GOT3 (cell line): ENCODE measurements at places on chromosomes 7 and 10.

DNA sequence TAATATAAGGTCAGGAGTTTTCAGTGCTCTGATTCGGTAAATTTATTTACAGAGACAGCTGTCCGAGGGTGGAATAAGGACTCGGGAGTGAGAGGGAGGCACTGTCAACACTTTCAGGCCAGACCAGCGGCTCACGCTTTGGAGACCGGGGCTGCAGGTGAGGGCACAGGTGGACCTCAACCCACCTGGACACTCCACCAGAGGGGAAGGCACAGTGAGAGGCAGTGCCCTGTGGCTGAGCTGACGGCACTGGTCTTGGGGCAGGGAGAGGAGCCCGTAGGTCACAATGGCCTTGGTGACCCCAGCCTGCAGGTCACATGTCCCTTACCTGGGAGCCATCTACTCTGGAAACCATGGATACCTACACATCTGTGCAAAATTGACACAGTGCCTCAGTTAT is 315.1 kb downstream of the ADARB2 start:
- DNase-seq, result no peak

DNA sequence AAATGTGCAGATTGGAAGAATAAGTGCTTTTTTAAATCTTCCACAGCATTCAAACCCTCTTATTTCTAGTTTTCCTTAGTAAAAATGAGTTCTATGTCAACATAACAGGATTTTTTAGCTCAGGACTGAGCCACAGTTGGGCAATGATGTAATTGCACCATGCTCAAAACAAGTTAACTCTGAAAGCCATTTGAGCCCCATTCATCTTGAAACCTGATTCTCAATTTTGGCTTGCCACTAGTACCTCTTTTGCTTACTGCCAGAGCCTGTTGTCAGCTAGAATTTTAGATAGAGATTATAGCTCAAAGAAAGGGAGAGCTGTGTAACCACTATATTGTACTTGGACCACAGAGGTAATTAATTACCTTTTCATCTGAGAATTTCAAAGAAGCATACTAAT is 1028.5 kb upstream of the PHF14 start:
- no peak for DNase-seq

- no peak for DNase-seq
These were observed 300.2 kb downstream of the NEBL start for GRCh38 chr10:20596911-20597310.

GRCh38 chr7:36278620-36279172 is 111.0 kb upstream of the ANLN start:
- DNase-seq, result no peak

DNA sequence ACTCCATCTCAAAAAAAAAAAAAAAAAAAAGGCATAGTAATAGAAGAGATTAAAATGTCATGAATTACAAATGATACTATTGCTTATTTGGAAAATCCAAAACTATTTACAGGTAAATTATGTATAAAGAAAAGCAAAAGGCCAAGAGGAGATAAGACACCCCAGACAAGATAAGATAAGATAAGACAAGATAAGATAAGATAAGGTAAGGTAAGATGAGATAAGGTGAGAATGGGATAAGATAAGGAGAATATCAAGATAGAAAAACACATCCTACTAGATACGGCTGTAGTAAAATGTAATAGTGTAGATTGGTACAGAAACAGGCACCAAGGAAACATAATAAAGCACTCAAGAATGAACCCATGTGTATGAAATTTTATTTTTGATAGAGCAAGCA is 20.9 kb downstream of the VIM start:
- no peak for DNase-seq

GRCh38 chr10:59557052-59557451 is 152.6 kb downstream of the SLC16A9 start:
- DNase-seq, result no peak

GRCh38 chr7:77657427-77658224 is 38.6 kb upstream of the RSBN1L start:
- no peak for DNase-seq

DNA sequence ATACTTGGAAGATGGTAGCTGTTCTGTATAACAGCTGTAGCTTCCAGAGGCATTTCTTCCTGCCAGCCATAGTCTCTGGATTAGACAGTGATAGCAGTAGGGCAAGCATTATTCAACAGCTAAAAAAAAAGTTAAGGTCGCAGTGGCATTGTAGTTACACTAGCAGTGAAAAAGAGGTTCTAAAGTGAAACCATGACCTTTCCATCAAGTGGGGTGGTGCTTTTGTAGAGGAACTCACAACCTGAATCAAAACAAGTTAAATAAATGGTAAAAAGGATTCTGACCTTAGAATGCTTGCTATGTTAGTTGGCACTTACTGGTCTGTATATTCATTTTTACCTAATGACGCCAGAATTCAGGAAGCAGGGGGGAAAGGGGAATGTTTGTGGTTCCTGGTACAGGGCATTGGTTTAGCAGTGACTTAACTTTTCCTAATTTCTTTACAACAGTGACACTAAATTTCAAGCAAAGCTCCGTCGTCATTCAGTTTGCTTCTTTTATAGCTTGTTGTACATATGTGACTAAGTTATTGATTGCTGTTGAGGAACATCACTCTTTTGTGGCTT is 55.0 kb downstream of the GBF1 start:
- DNase-seq, result no peak

DNA sequence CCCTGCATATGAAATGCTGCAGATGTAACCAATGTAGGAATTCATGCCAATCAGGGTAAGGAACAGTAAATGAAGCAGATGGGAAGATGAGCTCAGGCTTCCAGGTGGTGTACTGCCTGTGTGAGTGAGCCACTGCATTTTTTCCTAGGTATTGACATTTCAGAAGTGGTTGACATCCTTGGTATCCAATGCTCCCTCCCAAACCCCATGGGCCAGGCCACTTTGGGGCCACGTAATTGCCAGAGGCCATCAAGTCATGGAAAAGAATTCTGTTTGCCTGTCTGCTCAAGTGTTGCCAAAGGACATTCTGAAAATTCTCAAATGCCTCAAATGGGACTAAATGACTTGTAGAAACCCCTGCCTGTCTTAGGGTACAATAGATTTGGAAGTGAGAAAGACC is 384.6 kb downstream of the GATA3 start:
- DNase-seq, result no peak

DNA sequence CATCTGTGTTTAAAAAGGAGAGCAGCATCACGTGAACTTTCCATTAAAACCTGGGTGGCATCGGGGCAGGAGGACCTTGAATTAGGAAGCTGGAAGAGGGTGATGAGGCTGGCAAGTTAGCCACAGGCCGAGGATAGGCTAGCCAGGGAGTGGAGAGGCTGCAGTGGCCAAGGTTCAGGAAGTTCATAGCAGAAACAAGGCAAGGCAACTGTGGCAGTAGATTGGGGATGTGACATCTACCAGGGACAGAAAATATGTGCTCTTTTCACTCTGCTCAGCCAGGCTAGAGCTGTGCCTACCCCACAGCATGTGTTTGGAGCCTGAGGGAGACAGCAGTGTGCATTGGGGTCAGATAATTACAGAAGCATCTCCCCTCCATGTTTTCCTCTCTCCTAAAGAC is 2.2 kb upstream of the INPP5F start:
- no peak for DNase-seq

DNA sequence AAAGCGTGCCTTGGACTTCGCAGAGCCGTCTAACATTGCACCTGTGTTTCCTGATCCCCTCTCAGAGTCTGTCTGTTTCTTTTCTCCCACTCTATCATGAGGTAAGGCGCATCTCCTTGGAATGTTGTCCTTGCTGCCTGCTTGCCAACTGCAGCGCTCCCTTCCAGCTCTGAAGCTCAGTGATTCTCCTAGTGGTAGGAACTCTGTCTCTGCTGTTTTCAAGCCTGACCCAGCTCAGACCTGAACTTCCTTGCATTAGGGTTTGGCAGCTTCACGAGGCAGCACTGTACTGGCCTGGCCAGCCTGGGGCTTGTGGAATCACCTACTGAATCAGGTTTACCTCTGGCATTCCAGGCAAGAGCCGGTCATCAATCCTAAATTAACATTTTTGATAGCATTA is 123.9 kb downstream of the CREB5 start:
- DNase-seq, result no peak

DNA sequence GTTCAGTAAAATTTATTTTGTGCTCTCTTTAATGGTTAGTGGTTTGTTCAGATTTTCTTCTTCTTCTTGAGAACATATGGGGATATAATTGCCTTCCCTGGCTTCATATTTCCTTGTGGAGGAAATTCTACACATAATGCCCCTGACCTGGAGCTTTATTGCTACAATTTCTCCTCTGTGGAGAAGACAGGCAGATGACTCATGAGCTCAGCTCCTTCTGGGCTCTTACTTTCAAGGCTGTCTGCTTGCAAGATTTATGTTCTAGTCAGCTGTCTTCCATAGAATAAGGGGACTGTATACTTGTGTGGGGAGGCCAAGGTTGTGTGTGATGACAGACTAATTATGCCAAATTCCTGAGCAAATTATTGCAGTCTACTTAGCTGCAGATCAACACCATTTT is 1.6 kb downstream of the LRRD1 start:
- no peak for DNase-seq

DNA sequence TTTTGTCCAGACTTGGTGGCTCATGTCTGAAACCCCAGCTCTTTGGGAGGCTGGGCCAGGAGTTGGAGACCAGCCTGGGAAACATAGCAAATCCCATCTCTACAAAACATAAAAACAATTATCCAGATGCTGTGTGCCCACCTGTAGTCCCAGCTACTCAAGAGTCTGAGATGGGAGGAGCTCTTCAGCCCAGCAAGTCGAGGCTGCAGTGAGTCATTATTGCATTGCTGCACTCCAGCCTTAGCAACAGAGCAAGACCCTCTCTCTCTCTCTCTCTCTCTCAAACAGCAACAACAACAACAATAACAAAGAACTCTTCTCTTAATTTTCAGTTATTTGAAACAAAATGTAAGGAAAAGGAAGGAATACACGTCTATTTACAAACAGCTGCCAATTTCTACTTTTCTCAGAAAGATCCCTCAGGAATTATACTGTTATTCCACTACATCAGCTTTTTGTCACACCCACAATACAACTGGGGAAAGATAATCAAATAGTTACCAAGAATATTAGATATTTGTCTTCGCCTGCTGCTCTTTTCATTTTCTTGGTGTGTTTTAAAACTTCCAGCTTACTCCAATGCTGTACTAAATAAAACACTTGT is 5.1 kb upstream of the TSPAN12 start:
- DNase-seq, result no peak

DNA sequence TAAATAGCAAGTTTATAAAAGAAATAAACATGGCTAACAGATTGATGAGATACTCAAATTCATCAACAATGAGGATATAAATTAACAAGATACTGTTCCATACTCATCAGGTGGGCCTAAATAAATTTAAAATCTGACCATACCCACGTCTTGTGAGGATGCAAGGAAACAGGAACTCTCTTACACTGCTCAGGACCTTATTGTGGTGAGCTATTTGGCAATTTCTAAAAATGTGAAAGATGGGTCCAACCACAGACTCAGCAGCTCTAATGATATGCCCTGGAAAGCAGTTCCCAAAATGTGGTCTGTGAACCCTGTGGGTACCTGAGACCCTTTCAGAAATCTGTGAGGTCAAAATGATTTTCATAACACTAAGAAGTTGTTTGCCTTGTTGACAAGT is 21.5 kb downstream of the RPP38 start:
- DNase-seq, result no peak

- DNase-seq, result no peak
These were observed 19.7 kb upstream of the DDC start for GRCh38 chr7:50584793-50585408.

- DNase-seq, result no peak
These were observed 20.3 kb upstream of the SAR1A start for GRCh38 chr10:70190581-70190980.

GRCh38 chr7:128792471-128793180 is 858 bp downstream of the CCDC136 start:
- no peak for DNase-seq

DNA sequence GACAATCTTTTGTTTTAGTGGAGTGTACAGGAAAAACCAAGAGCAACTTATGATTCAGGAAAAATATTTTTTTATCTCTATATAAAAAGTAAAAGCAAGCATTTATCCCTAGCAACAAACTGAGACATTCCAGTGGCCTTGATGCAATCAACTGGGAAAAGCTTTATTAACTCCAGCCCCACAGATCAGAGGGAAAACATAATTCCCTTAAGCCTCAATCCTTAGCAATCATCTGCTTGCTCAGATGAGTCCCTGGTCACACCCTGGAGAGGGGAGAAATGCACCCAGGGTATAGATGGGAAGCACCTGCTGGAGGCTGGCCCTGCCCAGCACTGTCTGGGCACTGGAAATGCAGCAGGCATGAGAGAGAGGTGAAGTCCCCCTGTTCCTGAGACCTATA is 636.6 kb downstream of the TNS3 start:
- DNase-seq, result no peak
